Activated CD8-positive, alpha-beta memory T cell treated with anti-CD3 and anti-CD28 coated beads for 1 hour (primary cell): ENCODE measurements at places on chromosomes 3 and 15.

DNA sequence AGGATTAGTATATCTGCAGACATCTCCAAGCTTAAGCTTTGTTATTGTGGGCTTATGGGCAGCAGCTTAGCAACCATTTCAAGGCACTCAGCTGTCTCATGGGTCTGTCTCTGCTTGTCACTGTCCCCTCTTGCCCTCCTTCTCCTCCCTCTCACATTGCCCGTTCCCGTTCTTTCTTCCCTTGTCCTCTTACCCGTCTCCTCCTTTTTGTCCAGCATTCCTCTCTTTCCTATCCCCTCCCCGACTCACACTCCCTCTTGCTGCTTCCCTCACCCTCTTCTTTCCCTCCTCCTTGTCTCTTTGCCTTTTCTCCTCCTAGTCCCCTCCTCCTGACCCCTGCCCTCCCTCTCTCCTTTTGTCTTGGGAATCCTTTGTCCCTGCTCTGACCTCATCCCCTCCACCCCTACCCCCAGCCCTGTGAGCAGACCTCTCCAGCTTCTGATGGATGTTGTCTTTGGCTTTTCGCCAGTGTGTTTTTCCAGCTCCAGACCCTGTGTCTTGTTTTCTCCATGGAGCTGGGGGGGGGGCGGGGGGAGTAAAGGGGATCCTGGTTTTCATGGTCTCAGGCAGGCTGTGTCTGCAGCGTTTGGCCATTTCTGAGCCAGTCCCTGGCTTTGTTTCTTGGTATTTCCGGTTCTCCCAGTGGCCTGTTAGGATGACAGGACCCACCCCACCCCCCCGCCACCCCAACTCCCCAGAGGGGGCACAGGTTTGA, 47.9 kb upstream of the TRAK1 start:
- no peak for DNase-seq

DNA sequence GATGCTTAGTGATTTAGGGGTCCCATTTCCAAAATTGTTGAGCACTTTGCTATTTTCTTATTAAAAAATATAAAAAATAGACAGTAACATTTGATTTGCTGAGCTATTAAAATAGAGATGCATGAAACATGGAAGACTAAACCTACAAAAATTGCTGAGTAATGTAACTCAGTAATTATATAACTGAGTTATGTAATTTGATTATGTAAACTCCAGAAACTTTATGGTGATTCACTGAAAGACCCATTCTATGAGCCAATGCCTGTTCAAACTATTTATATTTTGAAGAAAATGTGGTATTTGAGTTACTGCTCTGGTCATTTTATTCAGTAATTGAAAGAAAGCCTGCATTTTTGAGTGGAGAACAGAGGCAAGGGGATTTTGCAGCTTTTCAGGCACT, 1221.5 kb upstream of the ALCAM start:
- DNase-seq = no peak

- DNase-seq = no peak
These were observed 26.1 kb upstream of the ZNF280D start for GRCh38 chr15:56759450-56759845.

DNA sequence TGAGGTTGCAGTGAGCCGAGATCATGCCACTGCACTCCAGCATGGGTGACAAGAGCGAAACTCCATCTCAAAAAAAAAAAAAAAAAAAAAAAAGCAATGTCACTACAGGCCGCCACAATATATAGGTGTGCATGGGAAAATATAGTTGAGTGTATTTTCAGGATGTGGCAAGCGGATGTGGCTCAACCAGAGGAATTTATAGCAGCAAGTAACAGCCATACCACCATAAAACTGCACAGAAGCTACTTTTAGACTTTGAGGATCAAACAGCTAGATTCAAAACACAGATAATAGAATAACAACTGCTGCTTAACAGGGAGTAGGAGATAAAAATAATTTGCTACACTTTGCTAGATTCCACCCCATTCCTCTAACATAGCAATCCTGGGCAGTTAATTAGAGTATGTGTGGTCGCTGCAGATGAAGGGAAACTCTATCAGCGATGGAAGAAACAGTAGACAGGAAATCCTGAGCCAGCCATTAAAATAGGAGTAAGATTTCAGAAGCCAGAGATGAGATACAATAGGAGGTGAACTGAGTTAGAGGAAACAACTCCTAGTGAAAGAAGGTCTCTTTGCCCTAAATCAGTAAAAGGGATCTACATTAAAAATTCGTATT, 318.7 kb upstream of the STT3B start:
- no peak for DNase-seq

- no peak for DNase-seq
These were observed 75.3 kb downstream of the ZNF609 start for GRCh38 chr15:64535460-64536243.

GRCh38 chr3:197888511-197888910, 61.5 kb upstream of the RPL35A start:
- no peak for DNase-seq

GRCh38 chr3:84109911-84110310, 848.9 kb upstream of the CADM2 start:
- no peak for DNase-seq

DNA sequence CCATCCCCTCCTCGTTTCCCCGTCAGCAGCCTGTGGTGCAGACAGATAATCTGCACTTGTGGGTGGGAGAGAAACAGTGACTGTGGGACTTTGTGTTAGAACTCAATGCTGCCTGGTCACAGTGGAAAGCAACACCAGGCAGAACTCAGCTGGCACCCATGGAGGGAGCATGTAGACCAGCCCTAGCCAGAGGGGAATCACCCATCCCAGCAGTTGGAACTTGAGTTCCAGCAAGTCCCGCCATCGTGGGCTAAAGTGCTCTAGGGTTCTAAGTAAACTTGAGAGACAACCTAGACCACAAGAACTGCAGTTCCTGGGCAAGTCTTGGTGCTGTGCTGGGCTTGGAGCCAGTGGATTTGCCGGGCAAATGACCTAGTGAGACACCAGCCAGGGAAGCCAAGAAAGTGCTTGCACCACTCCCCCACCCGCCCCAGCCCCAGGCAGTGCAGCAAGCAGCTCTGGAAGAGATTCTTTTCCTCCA, 24.4 kb downstream of the ISG20 start:
- DNase-seq = no peak

DNA sequence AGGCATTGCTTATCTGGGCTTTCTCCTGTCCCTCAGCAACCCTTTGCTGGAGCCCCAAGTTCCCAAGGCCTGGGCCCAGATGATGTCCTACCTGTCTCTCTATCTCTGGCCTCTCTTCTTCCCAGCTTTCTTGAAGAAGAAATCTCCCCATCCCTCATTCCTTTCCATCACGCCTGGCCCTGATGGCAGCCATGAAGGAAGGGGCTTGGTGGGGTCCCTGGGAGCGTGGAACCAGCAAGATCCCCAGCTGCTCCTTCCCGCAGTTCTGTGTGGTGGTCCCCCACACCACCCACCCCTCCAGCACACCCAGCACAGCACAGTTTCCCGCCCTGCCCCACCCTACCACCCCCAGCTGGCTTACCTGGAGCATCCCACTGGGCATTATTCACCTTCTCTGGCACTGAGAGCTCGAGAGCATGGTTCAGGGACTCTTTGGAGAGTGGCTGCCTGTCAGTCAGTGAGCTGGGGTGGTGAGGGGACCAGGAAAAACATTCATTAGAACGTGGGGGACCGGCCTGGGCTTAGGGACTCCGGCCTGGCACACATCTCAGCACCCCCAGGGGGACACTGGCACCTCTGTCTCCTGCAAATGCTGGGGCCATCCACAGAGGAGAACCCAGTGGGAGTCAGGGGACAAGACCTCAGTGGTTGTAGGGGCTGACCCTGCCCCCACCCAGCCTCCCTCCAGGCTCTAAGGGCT, 26.6 kb downstream of the ACSBG1 start:
- DNase-seq = no peak

DNA sequence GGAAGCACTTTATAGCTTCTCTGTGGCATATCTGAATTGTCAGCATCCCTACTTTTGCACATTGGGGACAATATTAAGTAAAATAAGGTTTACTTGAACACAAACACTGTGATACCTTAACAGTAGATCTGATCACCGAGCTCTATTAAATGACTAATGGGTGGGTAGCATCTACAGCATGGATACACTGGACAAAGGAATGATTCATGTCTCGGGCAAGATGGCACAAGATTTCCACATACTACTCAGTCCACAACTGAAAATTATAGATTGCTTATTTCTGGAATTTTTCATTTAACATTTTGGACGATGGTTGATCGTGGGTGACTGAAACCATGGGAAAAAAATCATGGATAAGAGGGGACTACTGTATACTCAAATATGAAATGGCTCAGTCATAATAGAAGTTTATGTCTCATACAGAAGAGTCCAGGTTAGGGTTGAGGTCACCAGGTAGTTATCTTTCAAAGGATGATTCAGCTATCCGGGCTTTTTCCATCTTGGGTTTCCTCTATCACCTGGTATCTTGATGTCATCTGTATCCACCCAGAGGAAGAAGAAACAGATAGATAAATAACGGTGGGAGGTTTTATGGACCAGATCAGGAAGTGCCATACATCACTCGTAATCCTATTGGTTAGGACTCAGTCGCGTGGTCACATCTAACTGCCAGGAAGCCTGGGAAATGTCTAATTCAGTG, 320.0 kb upstream of the RARB start:
- DNase-seq = no peak

DNA sequence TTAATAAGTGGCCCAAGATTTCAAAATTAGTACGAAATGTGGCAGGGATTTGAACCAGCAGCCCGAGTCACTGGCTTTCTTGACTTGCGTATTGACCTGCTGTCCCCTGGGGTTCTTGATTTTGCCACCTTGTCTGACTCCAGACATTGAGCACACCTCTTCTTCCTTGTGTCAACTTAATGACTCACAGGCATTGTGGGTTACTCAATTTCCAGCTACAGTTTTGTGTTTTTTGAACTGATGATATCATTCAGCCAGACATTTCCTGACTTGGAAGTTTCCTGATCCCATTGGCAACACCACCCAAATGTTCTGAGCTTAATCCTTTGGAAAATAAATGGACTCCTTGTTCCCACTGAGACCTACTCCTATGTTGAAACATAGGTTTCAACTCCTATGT, 64.2 kb downstream of the MOBP start:
- DNase-seq = no peak

DNA sequence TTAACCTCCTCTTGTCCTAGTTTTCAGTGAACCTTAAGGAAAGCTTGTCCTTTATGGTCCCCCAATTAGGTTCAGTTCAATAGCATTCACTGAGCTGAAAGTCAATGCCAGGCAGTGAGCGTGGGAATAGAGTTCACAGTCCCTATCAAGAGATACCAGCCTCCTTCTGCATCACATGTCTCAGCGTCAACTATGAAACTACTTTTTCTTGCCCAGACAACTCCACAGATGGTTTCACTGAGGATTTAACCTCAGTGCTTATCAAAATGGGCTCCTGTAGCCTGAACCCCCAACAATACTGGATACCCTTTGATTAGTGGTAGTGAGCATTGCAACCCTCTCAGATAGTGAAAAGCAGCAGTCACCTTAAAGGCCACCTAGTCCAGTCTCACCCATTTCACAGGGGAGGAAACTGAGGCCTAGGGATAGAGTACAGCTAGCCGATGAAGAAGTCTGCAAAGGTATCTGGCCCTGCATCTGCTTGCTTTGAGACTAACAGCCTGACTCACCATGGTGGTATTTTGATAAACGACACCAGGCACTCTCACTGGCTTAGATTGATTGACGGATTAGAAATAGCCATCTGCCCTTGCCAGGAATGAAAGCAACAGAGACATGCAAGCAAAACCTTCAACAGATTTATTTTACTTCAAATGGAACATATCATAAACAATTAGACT, 1.6 kb upstream of the UBA3 start:
- no peak for DNase-seq

GRCh38 chr3:5197470-5198312, 10.2 kb downstream of the EDEM1 start:
- no peak for DNase-seq

DNA sequence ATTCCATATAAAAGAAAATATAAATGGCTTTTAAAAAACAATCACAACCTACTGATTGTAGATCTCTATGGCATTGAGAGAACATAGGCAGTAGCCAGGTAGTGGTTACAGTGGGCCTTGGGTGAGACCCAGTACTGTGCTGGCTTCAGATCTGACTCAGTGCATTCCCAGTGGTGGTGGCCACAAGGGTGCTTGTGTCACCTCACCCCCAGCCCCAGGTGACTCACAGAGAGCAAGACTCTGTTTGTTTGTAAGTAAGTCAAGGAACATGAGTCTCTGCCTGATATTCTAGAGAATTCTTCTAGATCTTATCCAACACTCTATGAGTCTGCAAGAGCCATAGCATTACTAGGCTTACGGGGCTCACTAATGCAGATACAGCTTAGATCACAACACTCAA, 118.8 kb upstream of the AZI2 start:
- no peak for DNase-seq

- no peak for DNase-seq
These were observed 147.2 kb downstream of the ALCAM start for GRCh38 chr3:105513886-105514285.

DNA sequence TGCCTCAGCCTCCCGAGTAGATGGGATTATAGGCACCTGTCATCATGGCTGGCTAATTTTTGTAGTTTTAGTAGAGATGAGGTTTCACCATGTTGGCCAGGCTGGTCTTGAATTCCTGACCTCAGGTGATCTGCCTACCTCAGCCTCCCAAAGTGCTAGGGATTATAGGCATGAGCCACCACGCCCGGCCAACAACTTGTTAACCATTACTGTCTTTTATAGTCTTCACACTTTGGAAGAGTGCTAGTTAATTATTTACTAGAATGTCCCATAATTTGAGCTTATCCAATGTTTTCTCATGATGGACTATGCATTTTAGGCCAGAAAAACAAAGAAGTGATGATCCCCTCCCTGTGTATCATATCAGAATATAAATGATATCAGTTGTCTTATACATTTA, 288.6 kb upstream of the CBLB start:
- DNase-seq = no peak

- no peak for DNase-seq
These were observed 3.9 kb upstream of the GRAMD2A start for GRCh38 chr15:72201391-72201921.

DNA sequence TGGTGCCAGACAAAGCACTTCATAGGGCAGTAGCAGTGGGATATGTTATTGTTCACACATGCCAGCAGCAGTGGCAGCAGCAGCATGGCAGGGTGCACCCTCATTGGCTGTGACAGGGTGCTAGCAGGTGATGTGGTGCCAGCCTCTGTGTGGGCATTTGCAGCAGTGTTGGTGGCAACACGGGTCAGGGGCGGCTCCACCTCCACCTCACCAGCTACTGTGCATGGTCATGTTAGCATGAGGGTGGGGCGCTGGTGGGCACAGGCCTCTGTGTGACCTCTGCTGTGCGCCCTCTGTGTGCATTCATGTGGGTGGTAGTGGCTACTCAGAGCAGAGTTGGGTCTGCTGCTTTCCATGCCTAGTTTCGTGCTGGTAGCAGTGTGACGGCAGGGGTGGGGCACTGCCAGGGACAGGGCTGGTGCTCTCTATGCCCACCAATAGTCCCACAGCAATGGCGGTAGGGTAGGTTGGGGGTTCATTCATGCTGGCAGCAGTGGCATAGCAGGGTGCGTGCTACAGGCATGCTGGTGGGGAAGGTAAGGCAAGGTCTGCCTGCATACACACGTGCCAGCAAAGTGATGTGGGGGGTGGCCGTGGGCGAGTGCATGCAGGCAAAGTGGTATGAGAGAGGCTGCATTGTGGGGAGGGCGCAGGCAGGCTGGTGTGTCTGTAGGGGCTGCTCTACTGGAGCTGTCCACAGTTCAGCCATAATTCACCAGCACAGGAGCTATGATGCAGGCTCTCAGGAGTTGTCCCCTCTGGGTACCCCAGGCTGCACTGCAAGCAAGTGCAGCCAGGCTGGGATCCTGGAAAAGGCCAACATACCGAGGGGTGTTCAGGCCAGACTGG, 402.7 kb downstream of the GRM7 start:
- DNase-seq = no peak

GRCh38 chr15:74147051-74147450, 16.7 kb downstream of the ISLR2 start:
- no peak for DNase-seq

GRCh38 chr3:5489536-5489935, 302.0 kb downstream of the EDEM1 start:
- DNase-seq = no peak
